8988T (cell line): ENCODE measurements at places on chromosomes 6 and 20.

DNA sequence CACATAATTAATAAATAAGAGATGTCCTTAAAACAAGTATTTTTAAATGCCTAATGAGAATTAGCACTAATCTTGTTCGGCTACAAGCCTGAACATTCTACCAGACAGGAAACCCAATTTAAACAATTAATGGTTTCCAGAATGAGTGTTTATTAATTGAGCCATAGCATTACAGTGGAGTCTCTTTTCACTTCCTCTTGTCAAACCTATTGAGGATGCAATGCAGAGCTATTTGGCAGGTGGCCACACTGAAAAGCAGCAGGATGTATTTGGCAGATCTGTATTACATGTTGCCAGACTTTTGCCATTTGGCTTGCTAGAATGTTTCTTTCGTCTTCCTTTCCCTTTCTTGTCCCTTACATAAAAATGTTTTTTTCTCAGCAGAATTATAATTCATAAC lies 475.2 kb upstream of the MARCKS start:
- no peak for DNase-seq

GRCh38 chr6:35240838-35241801 lies 18.4 kb upstream of the ZNF76 start:
- DNase-seq, result peak; percentile 87

- DNase-seq, result no peak
These were observed 233.6 kb upstream of the BMP2 start for GRCh38 chr20:6533761-6534479.

DNA sequence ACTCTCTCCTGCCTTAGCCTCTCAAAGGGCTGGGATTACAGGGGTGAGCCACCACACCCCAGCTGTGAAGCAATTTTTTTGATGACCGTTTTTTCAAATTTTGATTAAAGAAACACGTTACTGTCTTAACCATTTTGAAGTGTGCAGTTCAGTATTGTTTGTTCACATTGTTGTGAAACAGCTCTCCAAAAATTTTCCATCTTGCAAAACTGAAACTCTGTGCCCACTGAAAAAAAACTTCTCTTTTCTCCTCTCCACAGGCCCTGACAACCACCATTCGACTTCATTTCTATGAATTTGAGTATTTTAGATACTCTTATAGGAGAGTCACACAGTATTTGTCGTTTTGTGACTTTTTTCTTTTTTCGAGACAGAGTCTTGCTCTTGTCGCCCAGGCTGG lies 53.9 kb downstream of the ECT2L start:
- DNase-seq, result no peak

GRCh38 chr20:1860446-1860845 lies 34.8 kb upstream of the SIRPA start:
- DNase-seq, result no peak

GRCh38 chr6:106796781-106797180 lies 167.4 kb downstream of the QRSL1 start:
- no peak for DNase-seq

- no peak for DNase-seq
These were observed 80.2 kb downstream of the MAP7 start for GRCh38 chr6:136470044-136470443.

GRCh38 chr6:48110436-48111142 lies 408 bp downstream of the PTCHD4 start:
- no peak for DNase-seq

- DNase-seq, result no peak
These were observed 275.6 kb downstream of the BTBD9 start for GRCh38 chr6:38364127-38364526.

DNA sequence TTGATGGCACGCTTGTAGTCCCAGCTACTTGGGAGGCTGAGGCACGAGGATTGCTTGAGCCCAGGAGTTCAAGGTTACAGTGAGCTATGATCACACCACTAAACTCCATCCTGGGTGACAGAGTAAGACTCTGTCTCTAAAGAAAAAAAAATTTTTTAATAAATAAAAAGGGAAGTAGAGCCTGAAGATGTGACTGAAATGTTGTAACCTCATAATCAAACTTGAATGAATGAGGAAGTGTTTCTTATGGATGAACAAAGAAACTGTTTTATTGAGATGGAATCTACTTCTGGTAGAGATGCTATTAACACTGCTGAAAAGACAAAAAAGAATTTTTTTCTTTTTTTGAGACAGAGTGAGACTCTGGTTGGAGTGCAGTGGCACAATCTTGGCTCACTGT lies 6.7 kb downstream of the MAK start:
- no peak for DNase-seq

DNA sequence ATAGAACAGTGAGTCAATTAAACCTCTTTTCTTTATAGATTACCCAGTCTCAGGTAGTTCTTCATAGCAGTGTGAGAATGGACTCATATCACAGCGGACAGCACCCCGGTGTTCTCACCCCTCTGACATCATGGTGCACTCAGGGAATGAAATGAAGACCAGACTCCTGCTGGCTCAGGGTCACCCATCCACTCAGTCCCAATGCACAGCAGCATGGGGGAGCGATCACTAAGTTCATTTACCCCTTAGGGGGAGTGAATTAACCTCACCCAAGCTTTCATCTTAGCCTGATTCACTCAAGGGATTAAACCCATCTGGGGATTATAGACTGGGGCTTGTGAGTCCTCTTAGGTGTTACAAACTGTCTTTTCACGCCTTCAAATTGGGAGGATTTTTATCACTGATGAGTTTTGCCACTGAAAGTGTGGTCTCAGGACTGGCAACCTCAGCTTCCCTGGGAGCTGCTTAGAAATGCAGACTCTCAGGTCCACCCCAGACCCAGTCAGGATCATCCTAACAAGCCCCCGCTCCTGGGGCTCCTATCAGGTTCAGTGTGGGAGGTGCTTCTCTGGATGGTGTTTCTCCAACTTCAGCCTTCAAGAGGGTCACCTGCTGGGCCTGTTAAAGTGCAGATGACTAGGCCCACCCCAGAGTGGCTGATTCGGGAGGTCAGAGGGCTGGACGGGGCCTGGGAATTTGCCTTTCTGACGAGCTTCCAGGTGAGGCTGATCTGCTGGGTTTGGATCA lies 44.3 kb upstream of the FRMD1 start:
- no peak for DNase-seq

DNA sequence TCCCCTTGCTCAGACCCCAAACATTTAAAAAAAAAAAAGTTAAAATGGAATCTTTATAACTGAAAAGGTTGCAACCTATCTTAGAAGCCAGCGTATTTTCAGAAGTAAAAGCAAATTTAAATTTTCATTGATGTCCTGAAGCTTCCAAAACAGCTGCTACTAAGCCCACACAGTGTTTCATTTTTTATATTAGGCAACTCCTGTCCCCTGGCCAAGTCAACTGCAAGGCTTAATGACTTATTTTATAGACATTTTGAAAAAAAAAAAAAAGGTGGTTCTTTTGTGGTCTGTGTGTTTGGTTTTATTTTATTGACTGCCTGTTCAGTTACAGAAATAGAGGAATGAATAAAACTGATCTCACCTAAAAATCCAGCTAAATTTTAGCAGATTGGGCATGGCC lies 13.0 kb downstream of the CFAP61 start:
- DNase-seq, result no peak

- DNase-seq, result no peak
These were observed 205.7 kb downstream of the ANKRD60 start for GRCh38 chr20:58022711-58023110.

- no peak for DNase-seq
These were observed 36.1 kb upstream of the THBS2 start for GRCh38 chr6:169289619-169290339.

- no peak for DNase-seq
These were observed 123.7 kb downstream of the HIVEP2 start for GRCh38 chr6:142821164-142821716.
